ENCODE measurements at places on chromosomes 5 and 9. TPM values are rescaled to one million over a fixed set of nuclear protein-coding genes. Genes with fewer than 3 reads are reported as not detected.
A peak's percentile ranks its signal among the peaks of the same experiment; 100 is the strongest.

The GABRA6 gene
- not detected for polyA plus RNA-seq

The KIF4B gene
- 0.28 TPM for polyA plus RNA-seq

The FAM151B gene
- polyA plus RNA-seq, result 4.2 TPM

The TAF1L gene
- polyA plus RNA-seq, result 0.10 TPM

The ACTBL2 gene
- not detected for polyA plus RNA-seq

The OBP2B gene
- not detected for polyA plus RNA-seq

- DNase-seq, result no peak
Measured at GRCh38 chr9:4061717-4062116, 238.2 kb downstream of the GLIS3 start.

DNA sequence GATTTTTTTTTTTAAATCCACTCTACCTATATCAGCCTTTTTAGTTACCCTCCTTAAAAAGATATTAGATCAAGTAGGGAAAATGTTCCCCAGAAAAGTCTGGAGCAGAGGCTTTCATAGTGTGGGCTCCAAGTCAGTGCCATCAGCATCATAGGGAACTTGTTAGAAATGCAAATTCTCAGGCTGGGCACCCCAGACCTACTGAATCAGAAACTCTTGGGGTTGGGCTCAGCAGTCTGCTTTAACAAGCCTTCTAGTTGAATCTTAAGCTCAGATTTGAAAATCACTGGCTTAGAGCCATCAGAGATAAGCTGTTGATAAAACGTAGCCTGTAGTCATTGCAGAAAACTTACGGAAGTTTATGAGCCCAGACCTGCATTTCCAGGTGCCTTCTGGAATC lies 140.1 kb downstream of the TMEM38B start:
- no peak for DNase-seq

GRCh38 chr9:32247168-32247567 lies 137.3 kb upstream of the ACO1 start:
- DNase-seq, result peak; percentile 46

- DNase-seq, result no peak
Measured at GRCh38 chr9:135228345-135228982, 141.0 kb downstream of the OLFM1 start.

- DNase-seq, result no peak
Measured at GRCh38 chr5:88787856-88788255, 95.1 kb downstream of the MEF2C start.

DNA sequence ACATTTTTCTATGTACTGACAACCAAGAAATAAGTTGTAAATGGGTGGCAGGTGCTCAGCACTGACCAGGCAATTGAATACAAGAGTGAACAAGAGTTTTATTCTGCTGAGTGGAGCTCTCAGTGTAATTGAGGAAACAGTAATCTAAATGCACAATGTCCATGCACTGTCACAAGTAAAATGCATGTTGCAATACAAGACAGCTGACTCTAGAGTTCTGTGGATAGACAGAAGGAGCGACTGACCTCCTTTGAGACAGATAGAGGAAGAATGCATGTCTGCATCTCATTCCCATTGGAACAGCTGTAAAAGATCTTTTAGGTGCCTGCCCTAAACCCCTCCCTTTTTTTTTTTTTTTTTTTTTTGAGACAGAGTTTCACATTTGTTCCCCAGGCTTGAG lies 299.0 kb downstream of the FBXL7 start:
- DNase-seq, result no peak

GRCh38 chr5:68196876-68197275 lies 18.7 kb upstream of the PIK3R1 start:
- DNase-seq, result no peak

Data from left kidney (tissue), 8 donors.